ENCODE measurements at places on chromosomes 7 and 10. TPM values are rescaled to one million over a fixed set of nuclear protein-coding genes. Genes with fewer than 3 reads are reported as not detected.

CALML3 gene
- total RNA-seq: 7.7 TPM

VSIR gene
- total RNA-seq: 13.6 TPM

TBC1D12 gene
- 6.7 TPM for total RNA-seq

AIMP2 gene
- 83.9 TPM for total RNA-seq

AGMO gene
- 0.93 TPM for total RNA-seq

EPO gene
- total RNA-seq: not detected

ZNF425 gene
- total RNA-seq: 2.8 TPM

ATOH7 gene
- not detected for total RNA-seq

PRKCQ gene
- 2.5 TPM for total RNA-seq

UCMA gene
- total RNA-seq: not detected

ACTR3C gene
- total RNA-seq: 1.8 TPM

COBL gene
- total RNA-seq: 3.0 TPM

PON1 gene
- total RNA-seq: not detected

PKD2L1 gene
- not detected for total RNA-seq

WEE2 gene
- not detected for total RNA-seq

MRM2 gene
- 20.9 TPM for total RNA-seq

PBLD gene
- total RNA-seq: 1.5 TPM

PTER gene
- 5.7 TPM for total RNA-seq

CRYGN gene
- total RNA-seq: not detected

HMX3 gene
- not detected for total RNA-seq

CALN1 gene
- total RNA-seq: not detected

INMT gene
- 0.28 TPM for total RNA-seq

OR2A12 gene
- total RNA-seq: not detected
